ENCODE measurements at places on chromosomes 7 and 10.

- DNase-seq = no peak
Measured at GRCh38 chr7:27147199-27148030, at the start of gene HOXA6. Gene HOXA6 (minus strand): TSS chr7:27147774. CDS start chr7:27147749, 25 bp downstream.

DNA sequence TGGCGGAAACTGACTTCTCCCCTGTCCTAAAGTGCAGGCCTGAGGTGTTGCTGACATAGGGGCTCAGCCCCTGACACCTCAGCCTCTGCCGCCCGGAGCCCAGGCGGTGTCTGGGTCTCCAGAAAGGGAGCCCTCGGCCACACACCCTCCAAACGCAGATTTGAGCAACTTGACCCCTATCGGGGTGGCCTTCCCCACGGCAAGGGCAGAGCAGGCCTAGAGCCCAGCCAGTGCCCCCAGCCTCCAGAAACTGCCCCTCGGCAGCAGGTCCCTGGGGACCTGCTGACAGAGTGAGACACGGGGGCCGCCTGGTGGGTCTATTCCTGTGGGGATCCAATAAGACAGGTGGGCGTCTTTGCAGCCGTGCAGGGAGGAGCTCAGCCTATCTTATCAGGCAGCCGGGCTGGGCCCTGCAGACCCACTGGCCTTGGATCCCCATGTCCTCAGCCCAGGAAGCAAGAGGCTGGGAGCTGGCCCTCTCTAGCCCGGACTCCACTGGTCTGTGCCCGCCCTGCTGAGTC lies 11.0 kb downstream of the TMEM184A start:
- DNase-seq = no peak

DNA sequence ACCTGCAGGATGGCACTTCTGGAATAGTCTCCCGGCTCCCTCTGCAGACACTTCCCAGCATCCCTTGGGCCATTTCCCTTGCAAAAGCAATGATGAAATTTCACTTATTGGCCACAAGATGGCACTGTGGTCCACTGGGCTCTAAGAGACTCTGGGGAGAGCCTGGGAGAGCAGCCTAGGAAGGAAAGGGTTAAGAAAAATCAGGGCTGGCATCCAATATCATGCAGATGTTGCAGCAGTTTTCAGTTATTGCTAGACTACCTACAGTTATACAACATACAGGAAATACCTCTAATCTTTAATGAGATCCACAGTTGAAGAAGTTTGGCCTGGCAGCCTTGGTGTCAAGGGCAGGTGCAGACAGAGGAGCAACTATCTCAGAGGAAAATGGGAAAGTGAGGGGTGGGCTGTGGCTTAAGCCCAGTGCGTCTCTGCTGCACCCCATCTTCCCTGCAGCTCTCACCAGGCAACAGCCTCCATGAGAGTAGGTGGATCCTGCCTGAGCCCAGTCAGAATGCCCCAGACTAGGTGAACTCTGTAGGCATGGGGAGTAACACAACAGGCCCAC lies 100.2 kb upstream of the PRSS58 start:
- DNase-seq = peak; percentile 66

DNA sequence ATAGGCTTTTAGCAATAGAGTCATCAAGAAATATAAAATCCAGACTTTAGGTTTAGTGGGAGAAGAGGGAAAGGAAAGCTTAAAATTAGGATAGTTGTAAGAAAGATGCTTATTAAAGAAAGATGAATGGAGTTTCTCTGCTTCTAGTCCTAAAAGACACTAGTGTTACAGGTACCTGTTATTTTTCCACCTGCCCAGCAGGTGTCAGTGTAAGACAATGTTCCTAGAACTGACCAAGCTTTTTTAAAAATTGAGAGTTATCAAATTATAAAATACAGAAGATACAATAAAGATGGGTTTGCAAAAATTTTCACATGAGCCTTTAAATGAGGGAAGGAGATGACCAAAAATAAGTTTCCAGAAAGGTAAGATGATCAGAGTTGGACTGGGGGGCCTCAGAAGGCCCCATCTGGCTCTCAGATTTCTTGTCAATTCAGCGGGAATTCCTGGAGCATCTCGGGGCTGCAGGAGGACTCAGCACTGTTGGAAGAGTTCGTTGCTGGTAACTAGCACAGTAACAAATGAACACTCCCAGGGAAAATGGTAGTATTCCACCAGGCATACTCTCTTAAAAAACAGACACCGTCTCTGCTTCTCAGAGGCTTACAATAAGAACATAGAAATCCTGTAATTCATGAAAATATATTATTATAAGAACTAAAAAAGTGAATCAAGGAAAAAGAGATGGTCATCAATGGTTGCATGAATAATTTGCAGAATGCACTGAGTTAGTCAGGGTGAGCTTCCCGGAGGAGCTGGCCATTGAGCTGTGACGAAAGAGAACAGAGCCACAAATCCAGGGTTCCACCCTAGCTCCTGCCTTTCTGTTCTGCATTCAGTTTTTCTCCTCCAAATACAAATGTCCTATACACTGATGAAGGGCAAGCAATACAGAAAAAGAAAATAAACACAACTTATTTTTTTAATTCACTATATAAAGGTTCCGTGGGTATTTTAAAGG lies 71.8 kb upstream of the PIK3CG start:
- DNase-seq = peak; percentile 38

DNA sequence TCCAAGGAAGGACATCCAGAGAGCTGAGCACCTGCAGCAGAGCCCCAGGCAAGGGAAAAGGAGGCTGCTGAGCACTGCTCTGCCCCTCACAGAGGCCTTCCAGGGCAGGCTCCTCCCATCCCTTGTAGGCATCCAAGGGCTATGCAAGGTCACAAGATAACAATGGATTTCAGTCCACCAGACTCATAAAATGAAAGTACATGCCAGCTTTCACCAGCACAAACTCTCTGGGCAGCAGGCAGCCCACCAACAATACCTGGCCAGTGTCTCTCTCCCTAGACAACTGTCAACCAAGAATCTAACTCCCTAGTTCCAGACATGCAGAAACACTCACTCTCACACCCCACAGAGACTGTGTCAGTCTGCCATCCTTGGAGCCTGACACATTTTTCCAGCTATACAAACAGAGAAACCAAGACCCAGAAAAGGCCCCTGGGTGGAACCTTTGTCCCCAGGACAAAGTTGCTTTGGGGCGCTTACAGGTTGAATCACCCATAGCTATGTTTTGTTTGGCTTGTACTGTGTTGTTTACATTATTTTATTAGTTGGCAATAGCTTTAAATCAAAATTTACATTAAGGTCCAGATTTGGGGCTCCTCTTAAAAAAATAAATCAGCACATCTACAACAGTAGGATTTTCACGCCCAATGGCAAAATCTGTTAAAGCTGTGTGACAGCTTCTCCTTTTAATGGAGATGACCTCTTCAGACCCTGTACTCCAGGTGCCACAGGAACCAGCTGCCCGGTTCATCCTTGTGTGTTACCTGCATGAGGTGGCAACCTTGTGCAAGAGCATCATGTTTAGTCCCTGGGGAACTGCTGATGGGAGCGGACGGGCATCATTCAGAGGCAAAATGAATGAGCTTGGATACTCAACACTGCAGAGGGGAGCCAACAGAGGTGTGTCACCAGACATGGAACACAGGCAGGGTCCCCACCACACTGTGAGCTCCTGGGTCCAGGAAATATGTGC lies 5.2 kb downstream of the GRID1 start:
- DNase-seq = no peak

GRCh38 chr7:51244885-51245284 lies 71.7 kb downstream of the COBL start:
- no peak for DNase-seq

- no peak for DNase-seq
Measured at GRCh38 chr10:121952226-121952625, 22.8 kb downstream of the NSMCE4A start.

GRCh38 chr7:118735441-118735840 lies 510.9 kb downstream of the ANKRD7 start:
- DNase-seq = no peak

- DNase-seq = no peak
Measured at GRCh38 chr10:14543046-14543903, 212.6 kb upstream of the FRMD4A start.

DNA sequence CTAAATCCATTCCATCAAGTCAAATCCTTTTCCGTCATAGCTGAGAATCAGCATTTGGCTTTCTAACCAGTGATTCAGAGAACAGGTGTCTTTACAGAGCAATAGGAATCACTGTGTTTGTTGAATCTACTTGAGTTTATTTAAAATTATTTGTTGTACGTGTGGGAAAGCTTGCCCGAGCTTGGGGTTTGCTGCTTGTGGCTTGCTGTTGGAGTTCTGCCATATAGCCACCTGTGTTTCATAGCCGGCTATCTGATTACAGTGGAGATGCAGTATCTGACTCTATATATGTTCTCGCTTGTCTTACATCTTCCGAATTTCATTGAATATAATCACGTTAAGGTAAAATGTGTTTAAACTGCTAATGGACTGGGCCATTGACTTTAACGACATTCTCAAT lies 274.3 kb upstream of the MKI67 start:
- no peak for DNase-seq

DNA sequence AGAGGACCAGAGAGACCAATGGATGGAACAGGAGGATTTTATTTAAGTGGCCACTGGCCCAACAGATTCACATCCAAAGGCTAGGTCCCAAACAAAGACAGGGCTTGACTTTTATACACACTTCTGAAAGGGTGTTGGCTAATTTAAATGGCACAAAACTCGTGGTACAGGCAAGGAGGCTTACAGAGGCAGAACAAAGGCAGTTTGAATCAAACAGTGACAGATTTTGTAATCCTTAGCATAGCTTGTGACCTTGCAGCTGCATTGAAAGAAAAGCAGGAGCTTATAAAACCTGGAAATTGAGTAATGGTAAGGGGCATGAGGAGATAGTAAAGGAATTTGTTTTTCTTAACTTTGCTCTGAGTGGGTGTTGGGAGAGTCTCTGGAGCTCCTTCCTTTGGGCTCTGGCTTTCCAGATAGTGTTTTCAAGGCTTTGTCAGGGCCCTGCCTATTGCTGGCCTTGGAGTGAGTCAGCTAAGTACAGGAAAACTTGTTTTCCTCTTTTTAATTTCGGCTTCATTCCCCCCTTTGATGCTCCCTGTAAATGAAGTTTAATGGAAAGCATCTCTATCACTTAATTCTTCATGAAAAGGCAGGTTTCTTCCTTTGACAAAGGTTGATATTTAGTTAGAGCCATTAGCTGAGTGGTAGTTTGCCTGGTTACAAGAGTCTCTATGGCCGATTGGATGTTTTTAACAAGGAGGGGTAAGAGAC lies 96.9 kb downstream of the TRIM24 start:
- no peak for DNase-seq

DNA sequence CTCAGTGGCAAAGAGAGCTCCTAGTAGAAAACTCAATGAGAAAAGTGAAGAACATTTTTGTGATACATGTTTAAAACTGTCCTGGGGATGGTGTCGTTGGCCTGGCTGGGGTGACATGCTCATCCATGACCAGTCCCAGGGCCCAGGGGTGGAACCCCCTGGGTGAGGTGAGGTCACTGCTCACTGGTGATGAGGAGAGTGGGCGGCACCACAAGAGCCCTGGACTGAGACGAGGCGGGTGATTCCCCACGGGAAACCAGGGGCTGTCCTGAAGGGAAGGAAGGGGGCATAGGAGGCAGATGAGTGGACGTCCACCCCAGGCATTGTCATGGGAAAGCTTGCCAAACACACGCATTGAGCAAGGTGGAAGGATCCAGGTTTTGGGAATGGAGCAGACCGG lies 54.6 kb downstream of the HTR5A start:
- no peak for DNase-seq

- no peak for DNase-seq
Measured at GRCh38 chr10:97042081-97042480, 143.7 kb downstream of the SLIT1 start.

DNA sequence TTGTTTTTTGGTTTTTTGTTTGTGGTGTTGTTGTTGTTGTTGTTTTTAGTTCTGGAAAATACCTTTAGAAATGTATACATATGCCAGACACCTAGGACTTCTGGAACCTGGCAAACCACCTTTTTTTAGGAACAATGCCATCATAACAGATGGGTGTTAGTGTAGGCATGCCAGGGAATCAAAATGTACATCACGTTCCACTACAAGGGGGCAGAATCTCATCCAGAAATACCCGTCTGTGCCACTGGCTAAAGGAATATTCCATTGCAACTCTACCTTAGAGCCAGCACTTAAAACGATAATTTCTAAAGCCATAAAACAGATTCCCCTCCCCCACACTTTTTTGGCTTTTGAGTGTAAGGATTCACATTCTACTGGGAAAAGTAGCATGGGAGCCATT lies 239.8 kb downstream of the ETV1 start:
- no peak for DNase-seq

- no peak for DNase-seq
Measured at GRCh38 chr7:49797987-49798660, 24.7 kb downstream of the VWC2 start.

DNA sequence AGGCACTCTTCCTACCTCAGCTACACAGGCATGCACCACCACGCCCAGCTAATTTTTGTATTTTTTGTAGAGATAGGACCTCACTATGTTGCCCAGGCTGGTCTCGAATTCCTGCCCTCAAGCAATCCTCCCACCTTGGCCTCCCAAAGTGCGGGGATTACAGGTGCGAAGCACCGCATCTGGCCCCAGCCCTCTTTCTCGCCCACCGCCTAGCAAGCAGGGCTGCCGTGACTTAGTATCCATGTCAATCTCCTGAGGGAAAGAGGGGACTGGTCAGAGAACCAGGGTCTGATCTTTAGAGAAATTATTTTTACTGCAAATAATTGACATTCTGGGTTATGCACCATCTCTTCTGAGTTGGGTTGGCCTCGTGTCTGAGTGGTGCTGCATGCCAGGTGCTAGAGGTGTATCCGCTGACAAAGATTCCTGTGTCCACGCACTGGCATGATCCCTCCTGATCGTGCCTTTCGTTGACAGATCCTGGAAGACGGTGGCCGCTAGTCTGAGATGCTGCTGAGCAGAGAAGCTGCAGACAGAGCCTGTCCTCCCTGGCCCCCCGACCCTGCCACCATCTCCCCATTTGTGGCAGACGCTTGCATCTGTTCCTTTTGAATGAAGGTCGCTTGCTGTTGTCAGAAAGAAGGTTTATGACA lies 22.7 kb downstream of the WIPI2 start:
- no peak for DNase-seq

DNA sequence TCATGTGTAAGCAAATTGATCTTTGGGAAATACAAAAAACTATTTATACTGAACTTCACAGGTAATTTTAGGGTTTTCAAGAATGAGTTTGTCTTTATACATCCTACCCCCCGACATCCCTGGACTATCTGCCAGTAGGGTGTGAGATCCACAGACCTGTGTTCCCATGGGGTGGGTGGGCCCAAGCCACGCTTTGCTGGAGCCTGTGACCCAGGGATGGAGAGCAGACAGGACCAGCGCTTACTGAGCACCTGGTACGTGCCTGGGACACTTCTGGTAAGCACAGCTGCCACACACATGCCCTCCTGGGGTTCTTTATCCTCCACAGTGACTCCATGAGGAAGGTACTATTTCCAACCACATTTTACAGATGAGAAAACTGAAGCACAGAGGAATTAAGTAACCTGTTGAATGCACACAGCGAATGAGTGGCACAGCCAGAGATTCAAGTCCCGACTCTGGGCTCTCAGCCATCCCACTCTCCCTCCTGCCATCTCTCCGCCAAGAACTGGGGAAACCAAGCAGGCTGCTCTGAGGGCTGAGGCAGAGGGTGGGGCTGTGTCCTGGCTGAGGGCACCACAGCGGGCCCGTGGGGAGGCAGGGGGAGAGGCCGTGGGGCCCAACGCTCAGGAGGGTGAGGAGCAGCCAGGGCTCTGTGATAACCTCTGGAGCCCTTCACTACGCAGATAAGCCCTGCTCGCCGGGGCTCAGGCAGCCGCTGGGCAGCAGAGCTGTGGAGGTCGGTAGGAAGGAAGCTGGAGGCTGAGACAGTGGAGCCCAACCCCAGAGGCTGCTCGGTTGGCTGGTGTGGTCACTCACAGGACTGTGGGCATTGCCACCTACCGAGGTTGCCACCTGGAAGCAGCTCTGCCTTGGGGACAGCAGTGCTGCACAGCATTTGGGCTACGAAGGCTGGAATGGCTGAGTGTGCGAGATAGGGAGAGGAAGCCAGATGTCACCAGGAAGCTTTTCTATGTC lies 124.2 kb downstream of the ARHGAP22 start:
- no peak for DNase-seq

Measured in NCI-H1930 (cell line).